ENCODE measurements at places on chromosomes 13 and 19.

DNA sequence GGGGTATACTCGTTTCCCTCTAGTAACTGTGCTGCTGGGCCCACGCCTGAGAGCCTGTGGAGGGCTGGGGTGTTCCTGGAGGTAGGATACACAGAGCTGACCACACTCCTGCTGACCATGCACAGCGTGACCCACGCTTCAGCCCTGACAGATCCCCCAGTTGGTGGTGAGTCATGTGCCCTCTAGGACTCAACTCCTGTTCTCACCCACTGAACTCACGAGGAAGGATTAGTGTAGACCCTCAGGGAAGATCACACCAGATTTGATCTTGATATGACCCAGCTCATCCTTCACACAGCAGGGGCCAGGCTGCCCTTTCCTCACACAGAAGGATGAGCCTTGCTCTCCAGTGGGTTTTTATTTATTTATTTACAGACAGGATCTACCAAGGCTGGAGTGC is 13.3 kb upstream of the ACP7 start:
- DNase-seq: no peak

DNA sequence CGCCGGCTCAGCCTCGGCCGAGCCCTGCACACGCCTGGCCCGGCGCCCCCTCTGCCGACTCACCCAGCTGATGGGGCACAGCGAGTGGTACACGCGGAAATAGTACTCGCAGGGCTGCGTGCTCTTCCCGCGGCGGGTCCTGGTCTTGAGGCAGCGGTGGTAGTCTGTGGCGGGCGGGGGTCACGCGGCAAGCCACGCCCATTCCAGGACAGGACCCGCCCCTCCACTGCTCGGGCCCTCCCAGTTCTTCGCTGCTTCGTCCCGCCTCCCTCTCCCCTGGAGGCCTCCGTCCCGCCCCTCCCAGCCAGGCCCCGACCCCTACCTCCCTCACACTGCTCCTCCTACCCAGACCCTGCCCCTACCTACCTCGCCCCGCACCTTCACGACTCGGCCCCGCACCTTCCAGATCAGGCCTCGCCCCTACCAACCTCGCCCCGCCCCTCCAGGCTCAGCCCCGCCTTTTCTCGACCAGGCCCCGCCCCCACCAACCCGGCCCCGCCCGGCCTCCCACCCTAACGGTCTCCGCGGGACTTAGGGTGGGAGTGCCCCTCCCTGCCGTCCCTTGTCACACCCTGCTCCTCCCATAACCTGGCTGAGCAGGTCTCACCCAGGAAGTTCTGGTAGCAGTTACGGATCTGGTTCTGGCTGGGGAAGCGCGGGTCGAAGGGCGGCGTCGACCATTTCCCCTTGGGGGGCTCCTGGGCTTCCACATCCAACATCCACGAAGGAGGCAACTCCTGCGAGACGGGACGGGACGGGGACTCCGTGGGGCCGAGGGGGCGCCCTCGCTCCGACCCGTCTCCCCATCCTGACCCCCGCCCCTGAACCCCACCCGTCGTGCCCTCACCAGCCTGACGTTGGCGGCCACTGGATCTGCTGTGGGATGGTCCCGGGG is 469 bp downstream of the COX6B2 start:
- DNase-seq: no peak

- no peak for DNase-seq
Measured at GRCh38 chr19:11673608-11674041, 65.1 kb downstream of the ZNF823 start.

DNA sequence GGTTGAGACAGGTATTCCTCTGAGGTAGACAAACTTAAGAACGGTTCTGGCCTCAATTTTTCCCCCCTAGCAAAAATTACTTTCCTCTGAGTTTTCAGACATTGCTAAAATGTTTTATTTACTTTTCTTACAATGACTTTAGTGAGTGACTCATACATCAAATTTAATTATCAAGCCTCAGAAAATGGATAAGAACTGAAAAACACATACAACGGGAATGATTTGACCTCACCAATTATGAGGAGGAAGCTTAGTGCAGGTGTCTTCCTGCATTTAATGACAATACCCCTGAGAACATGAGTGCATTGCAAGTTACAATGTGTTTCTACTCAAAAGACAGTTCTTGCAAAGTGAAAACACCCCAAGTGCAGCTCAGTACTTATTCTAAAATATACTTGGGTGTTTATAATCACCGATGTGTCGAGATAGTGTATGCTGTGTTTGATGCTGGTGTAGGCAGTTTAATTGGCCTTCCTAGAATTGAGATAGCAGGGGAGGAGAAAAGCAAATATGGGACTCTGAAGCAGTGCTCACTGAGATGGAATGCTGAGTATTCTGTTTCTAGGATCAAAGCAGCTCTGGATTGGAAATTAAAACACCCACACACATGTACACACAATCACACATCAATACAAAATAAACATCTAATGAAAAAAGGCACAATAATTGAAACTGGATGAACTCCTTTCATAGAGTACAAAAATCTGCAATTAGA is 189.5 kb upstream of the SLC10A2 start:
- no peak for DNase-seq

DNA sequence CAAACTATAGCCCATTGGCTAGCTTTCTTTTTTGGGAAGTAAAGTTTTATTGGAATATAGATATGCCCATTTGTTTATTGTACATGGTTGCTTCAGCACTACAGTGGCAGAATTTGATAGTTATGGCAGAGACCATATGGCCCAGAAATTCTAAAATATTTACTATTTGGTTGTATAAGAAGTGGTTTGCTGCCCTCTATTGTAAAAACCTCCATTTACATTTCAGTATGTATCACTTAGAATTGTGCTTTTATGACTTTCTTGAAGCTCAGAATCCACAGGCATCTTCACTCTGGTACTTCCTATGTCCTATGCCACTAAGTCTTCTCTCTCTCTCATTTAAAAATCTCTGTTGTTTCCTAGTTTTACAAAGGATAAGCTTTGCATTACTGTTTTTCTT is 37.7 kb downstream of the DLEU7 start:
- no peak for DNase-seq

DNA sequence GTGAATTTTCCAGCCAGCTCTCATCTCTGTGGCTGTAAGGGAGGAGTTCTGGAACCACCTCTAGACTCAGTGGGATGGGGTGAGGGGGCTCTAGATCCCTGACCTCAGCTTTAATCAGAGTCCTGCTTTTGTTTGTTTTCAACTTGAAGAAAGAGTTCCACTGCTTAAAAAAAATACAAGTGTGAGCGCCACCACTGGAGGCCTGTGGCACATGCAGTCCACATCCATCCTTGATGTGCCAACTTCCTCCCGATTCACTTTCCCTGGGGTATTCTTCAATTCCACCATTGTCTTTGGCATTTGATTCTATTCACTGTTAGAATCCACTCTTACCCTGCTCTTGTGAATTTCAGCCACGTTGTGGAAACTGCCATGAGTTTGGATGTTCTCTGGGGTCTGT is 62.4 kb upstream of the GJB6 start:
- no peak for DNase-seq

Measured in SK-N-MC (cell line).